ENCODE measurements at places on chromosomes 6 and 20.

DNA sequence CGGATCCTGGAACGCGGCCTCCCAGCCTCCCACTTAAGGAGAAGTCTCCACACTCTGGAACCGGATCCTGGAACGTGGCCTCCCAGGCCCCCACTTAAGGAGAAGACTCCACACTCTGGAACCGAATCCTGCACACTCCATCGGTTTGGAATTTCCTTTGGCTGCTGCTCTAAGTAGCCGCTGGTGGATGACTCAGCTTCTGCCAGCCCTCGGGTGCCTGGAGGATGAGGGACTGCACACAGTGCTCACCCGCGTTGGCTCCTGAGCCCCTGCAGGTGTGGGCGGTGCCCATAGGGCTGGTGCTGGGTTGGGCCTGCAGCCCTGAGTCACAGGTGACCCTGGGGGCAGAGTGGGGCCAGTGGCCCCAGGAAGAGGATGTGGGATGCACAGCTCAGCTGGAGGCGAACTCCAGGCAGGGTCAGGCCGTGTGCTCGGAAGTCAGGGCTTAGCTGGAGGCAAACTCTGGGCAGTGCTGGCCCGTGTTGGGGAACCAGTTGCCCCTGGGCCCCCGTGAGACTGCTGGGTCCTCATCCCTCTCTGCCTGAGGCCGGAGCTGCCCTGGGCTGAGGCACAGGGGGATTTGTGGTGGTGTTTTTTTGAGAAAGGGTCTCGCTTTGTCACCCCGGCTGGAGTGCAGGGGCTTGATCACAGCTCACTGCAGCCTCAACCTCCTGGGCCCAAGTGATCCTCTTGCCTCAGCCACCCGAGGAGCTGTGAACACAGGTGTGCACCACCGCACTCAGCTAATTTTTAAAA, 13.9 kb upstream of the TNFRSF6B start:
- no peak for DNase-seq

GRCh38 chr20:4794846-4795245, 73.1 kb downstream of the PRND start:
- DNase-seq: no peak

DNA sequence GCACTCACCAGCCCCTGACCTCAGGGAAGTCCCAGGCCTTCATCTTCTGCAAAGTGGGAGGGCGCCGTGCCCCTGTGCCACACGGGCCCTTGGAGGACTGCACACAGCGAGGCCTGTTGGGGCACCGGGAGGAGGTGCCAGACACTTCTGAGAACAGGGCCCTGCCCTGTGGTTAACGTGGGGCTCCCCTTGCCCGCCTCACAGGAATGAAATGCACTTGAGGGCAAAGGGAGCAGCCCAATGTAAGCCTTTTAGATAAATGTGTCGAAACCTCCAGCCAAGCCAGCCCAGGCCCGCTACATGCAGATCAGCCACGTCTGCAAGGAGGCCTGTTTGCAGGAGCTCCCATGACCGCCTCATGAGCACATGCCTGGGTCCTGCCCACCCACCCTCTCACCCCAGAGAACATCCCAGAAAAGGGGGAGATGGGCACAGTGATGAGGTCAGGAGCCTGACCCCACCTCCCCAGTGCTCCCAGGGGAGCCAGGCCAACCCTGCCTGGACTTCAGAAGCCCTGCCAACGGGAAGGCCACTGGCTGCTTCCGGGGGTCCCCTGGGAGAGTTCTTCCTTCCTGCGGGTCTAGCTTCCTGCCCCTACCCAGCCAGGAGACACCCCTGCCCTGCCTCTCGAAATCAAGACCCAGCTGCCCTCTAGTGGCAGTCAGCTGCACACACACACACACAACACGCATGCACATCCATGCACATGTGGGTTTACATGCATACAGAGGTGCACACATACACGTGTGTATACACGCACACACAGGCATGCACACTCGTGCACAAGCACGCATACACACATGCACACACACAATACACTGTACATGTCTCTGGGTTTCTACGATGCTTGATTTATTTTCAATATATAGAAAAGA, 178.7 kb downstream of the TAF4 start:
- no peak for DNase-seq

- DNase-seq: no peak
Measured at GRCh38 chr6:4632421-4632820, 143.8 kb upstream of the CDYL start.

DNA sequence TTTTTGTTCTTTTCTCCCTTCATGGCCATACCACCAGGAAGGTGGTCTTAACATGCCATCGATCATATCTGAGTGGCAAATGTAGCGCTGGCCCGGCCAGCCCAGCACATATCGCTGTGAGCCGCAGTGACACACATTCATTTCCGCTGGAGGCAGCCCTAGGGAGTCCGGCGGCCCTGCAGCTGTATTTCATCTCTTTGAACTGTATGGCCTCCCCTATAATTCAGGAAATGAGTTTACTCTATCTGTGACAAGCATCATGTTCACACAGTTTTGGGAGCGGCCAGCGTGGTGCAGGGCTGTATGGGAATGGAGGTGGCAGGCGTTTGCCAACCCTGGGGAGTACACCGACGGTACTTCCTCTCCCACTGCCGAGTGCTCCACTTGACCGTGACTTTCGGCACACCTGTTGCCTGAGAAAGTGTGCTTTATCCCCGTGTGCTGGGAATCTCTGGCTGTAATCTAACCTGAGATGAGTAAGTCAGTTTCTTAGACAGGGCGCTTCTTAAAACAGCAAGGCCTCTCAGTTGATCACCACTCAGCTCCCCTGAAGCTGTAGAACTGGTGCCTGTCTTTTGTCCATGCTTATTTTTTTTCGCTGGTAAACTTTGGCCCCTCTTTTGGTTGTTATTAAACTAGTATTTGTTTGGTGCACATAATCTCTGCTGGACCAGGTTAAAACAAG, 257.1 kb upstream of the TAB2 start:
- peak; percentile 11 for DNase-seq

DNA sequence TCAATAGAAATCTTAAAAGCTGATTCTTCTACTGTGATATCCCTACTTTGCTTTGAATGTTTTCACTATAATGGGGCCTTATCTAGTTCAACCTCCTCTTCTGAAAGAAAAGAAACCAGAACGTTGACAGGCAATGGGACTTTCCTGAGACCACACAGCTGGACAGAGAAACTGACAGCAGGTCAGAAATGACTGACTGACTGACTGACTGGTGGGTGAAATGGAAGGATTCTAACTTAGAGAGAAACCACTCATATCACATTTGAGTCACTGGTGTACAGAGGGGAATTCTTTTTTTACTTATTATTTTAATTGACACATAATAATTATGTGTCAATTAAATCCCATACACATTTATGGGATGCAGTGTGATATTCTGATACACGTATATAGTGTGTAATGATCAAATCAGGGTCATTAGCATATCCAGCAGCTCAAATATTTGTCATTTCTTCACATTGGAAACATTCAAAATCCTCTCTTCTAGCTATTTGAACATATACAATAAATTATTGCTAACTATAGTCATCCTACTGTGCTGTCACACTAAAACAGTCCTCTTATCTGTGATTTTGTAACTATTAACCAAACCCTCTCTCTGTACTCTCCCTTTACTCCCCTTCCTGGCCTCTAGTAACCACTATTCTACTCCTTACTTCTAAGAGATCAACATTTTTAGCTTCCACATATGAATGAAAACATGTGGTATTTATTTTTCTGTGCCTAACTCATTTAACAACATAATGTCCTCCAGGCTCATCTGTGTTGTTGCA, 64.8 kb upstream of the NRSN1 start:
- DNase-seq: no peak

GRCh38 chr20:58048096-58048702, 180.3 kb downstream of the ANKRD60 start:
- no peak for DNase-seq

DNA sequence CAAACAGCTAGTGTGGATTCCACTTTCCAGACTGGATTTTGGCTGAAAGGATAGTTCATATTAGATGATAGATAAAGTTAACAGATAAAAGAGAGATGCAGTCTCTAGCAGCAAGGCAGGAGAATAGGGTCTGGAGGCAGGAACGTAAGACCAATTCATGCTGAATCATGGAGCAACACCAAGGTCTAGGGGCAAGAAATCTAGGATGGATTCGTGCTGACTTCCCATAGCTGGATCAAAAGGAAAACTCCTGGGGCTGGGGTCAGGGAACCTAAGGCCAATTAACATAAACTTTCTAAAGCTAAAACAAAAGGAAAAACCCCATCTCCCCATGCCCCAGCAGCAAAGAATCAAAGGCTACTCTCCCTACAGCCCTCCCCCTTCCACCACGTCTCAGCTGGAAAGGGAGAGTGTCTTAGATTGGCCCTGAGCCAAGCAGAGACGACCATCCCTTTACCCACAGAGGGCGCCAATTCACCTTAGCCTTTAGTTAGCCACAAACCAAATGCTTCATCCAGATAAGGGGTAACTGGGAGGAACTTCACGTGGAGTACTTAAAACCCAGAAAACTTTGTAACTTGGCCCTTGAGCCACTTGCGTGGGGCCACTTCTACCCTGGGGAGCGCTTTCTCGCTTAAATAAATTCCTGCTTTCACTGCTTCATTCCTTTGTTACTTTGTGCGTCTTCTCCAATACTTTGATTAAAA, 7.6 kb downstream of the TREM1 start:
- DNase-seq: peak; percentile 33

DNA sequence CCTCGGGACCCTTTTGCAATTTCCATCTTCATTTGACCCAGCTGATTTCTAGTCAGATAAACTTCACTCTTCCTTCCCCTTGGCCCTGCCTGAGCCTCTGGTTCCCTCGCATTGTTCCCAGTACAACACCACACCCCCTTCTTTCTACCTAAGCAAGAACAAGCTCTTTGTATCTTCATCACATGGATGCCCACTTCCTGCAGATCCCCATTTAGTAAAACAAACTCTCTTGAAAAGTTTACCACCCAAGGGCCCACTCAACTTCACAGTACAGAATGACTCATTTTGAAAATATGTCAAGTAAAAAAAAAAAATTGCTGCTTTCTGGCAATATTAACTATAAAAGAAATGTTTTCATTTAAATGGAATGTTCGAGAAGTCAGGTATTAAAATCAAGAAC, 5.2 kb downstream of the FAXC start:
- no peak for DNase-seq

DNA sequence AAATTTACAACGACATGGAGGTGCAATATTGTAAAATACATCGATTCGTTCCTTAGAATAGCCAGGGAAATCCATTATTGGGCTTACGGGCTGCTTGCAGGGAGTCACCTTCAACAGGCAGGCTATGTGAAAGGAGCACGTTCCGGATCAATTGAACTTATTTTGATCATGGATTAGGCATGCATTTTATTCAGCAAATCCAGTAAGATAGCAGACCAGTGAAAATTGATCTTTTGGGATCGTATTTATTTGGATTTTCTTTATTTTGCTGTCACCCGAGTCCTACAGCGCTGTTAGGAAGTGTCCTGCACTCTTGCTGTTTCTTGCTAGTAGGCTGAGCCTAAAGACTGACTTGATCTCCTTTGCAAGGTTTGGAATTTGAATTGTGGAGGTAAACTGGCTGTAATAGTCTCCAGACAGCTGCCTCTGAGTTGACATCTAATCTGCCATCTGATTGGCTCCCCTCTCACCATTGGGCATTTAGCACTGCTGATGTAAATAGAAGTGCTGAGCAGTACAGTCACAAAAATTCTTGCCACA, 3.0 kb downstream of the ARID1B start:
- DNase-seq: no peak

- DNase-seq: no peak
Measured at GRCh38 chr20:43537921-43538877, 20.6 kb upstream of the SGK2 start.

DNA sequence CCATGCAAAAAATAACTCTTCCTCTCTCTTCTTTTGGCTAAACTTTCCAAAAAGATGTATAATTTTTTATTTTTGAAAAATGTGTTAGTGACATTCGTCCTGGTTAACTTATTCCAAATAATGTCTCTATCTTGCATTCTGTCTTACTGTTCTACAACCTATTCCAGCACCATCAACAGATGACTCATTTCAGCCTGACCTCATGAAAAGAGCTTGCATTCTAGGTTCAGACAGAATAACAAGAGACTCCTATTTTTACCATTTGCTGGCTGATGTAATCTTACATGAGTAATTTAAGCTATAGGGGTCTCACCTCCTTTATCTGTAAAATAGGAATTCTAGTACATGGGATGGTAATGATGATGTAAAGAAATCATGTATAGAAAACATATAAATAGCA, 109.0 kb downstream of the FUT9 start:
- DNase-seq: no peak

- DNase-seq: no peak
Measured at GRCh38 chr6:44452725-44453124, 65.2 kb downstream of the CDC5L start.

- no peak for DNase-seq
Measured at GRCh38 chr6:5936140-5936539, 70.6 kb downstream of the NRN1 start.

DNA sequence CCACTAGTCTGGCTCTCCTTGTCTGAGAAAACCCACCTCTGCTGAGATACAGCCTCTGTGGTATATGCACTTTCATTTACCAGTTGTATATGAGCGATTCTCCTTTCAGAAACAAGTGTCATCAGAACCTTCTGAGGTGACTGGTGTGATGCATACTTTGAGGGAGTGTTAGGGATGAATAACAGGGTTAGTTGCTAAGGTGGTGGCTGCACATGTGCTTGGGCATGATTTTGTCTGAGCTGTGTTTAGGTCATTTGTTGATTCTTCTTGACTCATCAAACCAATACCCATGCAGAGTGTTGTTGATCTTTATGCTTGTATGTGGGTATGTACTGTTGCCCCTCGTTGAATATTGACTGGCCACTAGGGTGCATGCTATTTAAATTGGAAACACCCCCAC, 25.7 kb downstream of the DTD1 start:
- no peak for DNase-seq

DNA sequence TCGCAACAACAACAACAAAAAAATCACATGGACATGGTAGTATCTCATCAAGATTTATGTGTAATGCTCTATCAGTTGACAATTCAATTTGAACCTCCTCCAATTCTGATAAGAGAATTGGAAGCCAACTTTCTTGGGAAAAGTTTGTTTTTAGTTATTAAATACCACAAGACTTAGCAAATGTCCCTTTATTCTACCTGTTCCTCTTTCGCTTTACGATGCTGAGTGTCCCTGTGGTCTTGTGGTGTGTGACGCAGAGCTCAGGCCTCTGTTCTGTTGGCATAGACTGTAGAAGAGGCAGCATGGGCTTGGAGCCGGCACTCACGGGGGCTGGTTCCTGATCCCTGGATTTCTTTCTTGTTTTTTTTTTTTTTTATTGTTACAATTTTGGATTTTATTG, 76.7 kb downstream of the PSMB1 start:
- DNase-seq: no peak
